ENCODE measurements at places on chromosomes 1 and 21. TPM values are rescaled to one million over a fixed set of nuclear protein-coding genes. Genes with fewer than 3 reads are reported as not detected.

DNA sequence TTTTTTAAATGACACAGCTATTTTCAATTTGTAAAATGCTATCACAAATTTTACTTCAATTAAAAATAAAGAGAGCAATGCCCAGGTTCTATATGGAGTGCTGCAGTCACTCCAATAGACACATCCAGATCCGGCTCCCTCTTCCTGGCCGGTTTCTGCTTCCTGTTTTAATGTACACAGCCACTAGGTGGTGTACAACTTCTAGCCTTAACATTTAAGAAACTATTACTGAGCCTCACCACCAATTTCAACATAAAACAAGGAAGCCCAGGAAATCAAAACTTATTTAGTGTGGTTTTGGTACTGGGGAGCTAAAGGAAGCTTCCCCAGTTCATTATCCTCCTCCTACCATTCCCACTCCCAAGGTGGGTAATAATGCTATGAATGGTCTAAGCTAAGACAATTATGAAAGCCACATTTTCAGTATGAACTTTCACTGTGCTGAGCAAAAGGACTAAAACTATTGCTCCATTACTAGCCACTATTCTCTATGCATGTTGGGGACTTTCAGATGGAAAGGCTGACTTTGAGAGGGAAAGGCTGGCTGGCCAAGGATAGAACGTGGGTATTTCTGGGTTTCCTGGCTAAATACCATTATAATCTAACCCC lies 25.5 kb upstream of the MTMR11 start:
- DNase-seq: peak; percentile 13

The DYRK3 gene
- total RNA-seq: 0.22 TPM

- DNase-seq: no peak
These were observed 118.8 kb downstream of the AJAP1 start for GRCh38 chr1:4773226-4773625.

GRCh38 chr1:110477445-110477957 lies 26.6 kb downstream of the PROK1 start:
- DNase-seq: no peak

The B3GALT5 gene
- total RNA-seq: not detected

DNA sequence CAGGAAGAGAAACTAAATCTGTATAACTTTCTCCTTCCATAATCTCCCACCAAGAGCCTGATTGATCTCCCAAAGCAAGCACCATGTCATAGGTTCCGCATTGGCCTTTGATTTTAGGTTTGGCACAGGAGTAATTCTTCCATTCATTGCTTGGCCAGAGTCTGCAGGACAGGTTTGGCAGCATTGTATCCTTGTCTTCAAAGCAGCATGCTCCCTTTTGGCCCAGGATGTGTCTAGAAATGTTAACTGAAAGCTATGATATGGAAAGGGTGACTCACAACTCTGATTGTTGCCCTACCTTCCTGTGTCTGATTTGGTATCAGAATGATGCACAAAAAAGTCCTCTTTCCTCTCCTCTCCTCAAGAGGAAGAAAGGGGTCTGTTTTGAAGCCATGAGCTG lies 824.3 kb upstream of the PRMT6 start:
- no peak for DNase-seq

GRCh38 chr1:185663771-185664296 lies 70.4 kb upstream of the HMCN1 start:
- DNase-seq: no peak

- peak; percentile 66 for DNase-seq
These were observed 5.8 kb upstream of the ITGB2 start for GRCh38 chr21:44926331-44927101.

- DNase-seq: no peak
These were observed 261.7 kb downstream of the PCP4 start for GRCh38 chr21:40128891-40129290.

The CENPS gene
- total RNA-seq: 6.4 TPM

GRCh38 chr1:41700581-41700980 lies 216.1 kb upstream of the EDN2 start:
- no peak for DNase-seq

DNA sequence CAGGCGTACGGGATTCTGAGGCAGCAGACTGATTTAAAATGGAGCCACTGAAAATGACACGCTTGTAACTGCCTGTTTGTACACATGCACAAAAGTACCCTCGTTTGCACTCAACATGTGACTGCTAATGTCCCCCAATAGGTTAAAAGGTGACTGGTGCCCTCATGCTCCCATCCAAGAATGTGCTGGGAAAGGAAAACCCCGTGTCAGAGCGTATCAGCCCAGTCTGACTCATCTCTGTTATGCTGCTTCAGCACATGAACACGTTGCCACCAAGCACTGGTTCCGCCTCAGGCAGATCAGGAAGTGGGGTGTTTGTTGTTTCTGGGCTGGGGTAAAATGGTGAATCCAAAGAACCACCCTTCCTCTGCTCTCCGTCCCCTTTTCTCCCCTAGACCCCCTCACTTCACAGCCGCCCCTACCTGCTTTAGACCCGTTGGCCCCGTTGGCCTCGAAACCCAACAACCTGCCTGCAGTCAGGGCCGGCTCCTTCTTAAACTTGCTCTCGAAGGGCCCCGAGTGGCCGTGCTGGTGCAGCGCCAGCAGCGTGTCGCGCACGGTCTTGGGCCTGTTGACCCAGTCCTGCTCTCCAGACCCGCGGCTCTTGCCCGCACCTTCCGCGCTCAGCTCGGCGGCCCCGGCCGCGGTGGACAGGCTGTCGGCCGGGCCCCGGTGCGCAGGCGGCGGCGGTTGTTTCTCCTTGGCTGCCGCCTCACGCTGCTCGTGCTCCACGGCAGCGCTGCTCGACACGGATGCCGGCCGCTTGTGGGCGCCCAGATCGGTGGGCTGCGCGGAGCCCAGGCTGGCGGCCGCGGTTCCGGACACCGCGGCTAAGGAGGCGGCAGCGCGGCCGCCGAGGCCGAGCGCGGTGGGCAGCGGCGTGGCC lies 1.7 kb downstream of the IRF2BP2 start:
- DNase-seq: peak; percentile 90

The GUCA2A gene
- total RNA-seq: not detected

DNA sequence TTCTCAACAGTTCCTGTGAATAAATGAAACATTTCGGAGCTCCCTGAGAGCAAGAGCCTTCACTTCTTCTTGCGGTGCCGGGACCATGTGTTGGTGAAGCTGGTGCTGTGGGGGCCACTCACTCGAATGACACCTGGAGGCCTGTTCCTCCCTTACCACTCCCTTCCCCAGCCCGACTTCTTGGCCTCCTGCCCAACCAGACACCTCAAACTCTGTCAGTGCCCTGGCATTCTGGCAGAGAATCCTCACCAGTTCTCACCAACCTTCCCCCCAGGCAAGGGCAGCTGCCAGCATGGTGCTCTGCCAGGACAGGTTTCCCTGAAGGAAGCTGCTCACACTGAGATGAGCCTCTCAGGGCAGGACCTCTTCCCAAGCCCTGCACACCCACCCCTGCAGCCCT lies 68.3 kb downstream of the MPZL1 start:
- no peak for DNase-seq

DNA sequence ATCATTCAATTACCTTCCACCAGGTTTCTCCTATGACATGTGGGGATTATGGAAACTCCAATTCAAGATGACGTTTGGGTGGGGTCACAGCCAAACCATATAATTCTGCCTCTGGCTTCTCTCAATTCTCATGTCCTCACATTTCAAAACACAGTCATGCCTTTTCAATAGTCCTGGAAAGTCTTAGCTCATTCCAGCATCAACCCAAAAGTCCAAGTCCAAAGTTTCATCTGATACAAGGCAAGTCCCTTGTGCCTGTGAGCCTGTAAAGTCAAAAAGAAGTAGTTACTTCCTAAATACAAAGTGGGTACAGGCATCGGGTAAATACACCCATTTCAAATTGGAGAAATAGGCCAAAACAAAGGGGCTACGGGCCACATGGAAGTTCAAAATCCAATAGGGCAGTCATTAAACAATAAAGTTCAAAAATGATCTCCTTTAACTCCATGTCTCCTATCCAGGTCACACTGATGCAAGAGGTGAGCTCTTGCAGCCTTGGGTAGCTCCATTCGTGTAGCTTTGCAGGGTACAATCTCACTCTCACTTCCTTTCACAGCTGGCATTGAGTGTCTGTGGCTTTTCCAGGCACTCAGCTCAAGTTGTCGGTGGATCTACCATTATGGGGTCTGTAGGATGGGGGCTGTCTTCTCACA lies 112.9 kb downstream of the FCRL5 start:
- no peak for DNase-seq

DNA sequence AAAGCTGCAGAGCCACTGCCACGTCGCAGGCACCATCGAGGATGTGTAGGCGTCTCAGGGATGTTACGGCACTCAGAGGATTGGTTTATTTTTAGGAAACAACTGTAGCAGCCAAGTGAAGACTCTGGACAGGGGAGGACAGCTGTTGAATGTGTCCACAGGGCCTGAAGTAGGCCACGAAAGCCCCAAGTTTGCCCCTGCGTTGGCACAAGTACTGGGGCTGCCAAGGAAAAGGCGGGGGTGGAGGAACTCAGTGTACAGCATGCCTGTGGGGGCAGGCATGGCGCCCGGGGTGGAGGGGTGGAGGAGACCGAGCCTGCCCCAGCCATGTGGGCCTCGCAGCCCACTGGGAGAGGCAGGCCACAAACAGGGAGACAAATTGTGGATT lies 89.7 kb downstream of the ADARB1 start:
- no peak for DNase-seq

DNA sequence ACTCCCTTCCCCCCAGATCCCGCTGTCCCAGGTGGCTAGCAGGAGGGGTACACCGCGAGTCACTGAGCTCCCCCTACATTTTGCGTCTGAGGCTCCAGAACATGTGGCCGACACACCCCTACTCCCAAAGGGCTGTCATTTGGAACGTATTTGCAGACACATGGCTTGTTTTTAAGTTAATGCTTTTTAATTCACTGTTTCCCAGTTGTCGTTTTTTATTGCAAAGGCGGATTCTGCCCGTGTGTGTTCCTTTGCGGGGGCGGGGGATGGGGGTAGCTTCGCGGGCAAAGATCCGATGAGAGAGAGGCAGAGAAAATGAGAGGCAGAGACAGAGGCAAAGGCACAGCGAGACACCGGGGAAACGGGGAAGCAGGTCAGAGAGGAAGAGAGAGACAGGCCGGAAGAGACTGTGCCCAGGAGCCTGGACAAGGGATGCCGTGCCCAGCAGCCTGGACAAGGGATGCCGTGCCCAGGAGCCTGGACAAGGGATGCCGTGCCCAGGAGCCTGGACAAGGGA lies 270.2 kb downstream of the FOXD2 start:
- no peak for DNase-seq

The EVA1B gene
- 1.6 TPM for total RNA-seq

GRCh38 chr1:225771661-225772322 lies 5.8 kb upstream of the SRP9 start:
- DNase-seq: no peak

DNA sequence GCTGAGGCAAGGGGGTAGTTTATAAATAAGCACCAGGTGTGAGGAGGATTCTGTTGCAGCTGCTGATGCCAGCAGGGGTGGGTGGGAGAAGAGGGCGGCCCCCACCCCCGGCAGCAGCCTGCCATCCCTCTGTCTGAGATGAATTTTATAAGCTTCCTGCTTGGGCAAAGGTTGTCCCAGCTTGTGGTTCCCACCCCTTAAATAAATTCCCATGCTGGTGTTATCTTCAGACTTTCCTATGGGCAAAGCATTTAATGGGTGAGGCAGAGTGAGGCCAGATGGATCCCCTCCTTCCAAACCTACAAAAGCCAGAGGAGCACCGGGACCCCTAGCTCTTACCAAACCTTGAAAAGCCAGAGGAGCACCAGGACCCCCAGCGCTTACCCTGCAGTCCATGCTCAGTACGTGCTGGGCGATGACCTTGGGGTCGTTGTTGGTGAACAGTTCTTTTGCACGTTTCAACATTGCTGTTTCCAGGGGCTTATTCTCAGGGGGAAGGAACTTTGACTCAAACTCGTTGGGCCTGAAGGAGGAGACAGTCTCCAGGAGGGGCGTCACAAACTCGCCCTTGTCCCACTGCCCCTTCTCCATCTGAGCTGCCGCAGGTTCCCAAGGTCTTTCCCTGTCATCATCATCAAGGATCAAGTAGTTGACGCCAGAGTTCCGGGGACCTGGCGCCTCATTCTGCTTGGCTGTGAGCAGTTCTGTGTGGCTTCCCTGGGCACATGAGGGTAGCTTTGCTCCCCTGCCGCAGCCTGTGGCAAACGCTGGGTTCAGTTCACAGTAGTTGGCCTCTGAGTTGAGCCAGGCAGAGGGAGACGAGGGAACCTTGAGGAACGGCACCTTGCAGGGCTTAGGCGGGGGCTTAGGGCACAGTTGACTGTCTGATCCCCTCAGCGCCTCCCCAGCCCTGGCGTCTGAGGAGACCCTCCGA lies 99.5 kb downstream of the BCAR3 start:
- DNase-seq: no peak

DNA sequence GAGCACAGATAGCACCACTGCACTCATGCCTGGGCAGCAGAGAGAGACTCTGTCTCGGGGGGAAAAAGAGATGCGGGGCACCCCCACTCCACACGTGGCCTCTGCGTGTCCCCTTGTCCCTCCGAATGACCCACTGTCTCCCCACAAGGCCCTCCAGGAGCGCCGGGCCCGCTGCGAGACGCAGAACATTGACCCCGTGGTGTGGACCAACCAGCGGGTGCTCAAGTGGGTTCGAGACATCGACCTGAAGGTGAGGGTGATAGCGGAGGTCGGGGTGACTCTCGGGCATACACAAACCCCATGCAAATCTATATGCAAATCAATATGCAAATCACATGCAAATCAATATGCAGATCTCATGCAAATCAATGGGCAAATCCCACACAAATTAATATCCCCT lies 50.3 kb upstream of the TMEM51 start:
- no peak for DNase-seq

DNA sequence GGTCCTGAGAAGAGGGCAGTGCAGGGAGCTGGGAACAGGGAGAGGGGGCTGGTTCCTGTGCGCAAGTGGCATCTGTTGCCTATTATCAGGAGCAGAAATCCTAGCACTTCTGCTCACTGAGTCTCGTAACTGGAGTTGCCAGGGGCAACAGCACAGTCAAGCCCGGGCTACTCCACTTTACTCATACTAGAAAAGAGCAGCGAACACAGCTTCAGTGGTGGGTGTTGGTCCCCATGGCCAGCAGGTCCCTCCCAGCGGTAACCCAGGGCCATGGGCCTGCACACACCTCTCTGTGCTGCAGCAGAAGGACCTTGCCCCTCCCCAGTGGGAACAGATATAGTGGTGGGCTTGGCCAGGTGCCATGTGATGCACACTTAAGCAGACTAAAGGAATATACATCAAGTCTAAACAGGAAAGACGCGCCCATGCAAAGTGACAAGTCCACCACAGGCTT lies 8.5 kb downstream of the PYCR2 start:
- no peak for DNase-seq

The CEP104 gene
- total RNA-seq: 51.3 TPM

GRCh38 chr1:23168445-23169194 lies at the start of gene LUZP1:
LUZP1 (minus strand) TSS chr1:23168856.
- DNase-seq: peak; percentile 84

- no peak for DNase-seq
These were observed 53.6 kb downstream of the MAP3K7CL start for GRCh38 chr21:29184037-29184436.

DNA sequence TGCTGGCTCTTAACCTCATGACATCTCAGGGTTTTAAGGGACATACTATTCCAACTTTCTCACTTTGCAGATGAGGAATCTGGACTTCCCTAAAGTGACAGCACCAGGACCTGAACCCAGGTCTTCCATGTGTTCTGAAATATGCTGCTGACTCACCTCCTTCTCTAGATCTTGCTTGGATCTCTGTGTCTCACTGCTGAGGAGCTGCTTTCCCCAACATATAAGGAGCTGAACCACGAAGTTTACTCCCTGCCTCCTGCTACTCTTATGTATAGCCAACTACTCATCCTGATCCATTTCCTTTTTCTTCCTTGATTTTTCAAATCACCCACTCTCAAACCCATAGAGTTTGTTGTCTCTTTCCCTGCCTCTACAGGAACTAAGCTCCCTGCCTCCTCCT lies 38.2 kb downstream of the ALG14 start:
- DNase-seq: no peak

The CR1 gene
- 5.1 TPM for total RNA-seq

- no peak for DNase-seq
These were observed 48.1 kb upstream of the BACH1 start for GRCh38 chr21:29250636-29251035.
